ENCODE measurements at places on chromosomes 1 and 21.

GRCh38 chr1:5965586-5966131 is 26.6 kb downstream of the NPHP4 start:
- no peak for DNase-seq

GRCh38 chr1:71916894-71917293 is 365.4 kb downstream of the NEGR1 start:
- DNase-seq, result no peak

DNA sequence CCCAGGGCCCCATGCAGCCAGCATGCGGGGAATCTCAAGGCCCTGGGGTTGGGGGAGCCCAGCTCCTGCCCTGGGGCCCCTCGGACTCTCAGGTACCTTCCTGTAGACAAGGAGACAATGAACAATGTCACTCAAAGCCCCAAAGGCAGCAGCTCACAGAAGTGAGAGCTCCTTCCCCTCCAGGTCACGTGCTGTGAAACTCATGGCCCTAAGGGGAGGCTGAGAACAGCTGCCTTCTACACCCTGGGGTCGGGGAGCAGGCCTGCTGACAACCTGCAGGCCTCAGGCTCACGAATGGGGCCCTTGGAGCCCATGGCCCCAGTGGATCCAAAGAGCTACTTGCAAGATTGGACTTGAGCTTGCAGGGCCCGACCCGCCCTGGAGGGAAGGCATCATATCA is 3.2 kb downstream of the MEGF6 start:
- no peak for DNase-seq

DNA sequence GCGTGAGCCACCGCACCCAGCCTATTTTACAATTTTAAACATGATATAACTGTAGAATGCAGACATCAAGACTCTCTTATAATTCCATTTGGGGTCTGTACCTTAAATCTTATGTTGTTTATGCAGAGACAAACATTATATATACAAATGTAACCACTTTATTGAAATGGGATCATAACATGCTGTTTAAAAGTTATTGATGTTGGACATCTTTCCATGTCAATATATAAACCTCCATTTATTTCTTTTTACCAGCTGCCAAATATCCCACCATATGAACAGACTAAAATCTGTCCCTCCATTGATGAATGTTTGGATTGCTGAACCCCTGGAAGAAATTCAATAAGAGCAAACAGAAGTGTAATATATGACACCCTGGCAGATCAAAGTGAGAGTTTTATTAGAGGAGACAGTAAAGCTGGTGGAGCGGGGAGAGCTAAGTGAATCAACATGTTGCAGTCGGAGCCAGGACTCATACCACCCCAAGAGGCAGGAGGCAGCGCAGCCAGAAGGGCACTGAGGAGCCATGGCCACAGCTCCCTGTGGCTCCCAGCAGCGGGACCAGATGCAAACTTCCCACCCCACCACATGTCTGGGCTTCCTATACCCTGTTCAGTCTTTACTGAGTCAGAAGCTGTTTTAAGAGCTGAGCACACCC is 4.7 kb upstream of the PCSK9 start:
- no peak for DNase-seq

DNA sequence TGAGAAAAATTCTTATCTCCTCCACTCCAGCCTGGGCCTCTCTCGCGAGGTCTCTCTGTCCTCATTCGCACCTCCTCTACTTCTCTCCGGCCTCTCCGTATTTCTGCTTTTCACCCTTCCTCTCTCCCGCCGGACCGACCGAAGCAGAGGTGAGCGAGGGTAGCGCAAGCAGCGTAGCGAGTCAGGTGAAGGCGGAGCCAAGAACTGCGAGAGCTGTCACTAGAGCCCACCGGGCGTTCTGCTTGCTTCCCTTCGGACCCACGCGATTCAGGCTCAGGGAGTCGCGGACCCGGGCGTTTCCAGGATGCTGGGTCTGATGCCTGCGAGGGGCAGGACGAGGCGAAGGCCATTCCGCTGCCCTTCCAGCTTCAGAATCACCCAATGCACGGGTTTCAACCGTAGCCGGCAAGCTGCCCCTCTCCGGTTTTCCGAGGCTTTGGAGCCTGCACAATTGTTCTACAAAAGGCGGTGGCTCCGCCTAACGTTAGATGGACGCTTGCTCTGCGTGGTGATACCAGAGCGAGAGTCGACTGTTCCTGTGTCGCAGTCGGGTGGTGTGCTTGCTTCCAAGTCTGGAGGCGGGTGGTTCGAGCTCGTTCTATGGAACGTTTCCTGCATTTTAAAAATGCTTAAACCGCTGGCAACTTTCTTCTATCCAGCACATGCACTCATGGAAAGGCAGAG is 310.2 kb downstream of the FAM72C start:
- DNase-seq, result no peak

DNA sequence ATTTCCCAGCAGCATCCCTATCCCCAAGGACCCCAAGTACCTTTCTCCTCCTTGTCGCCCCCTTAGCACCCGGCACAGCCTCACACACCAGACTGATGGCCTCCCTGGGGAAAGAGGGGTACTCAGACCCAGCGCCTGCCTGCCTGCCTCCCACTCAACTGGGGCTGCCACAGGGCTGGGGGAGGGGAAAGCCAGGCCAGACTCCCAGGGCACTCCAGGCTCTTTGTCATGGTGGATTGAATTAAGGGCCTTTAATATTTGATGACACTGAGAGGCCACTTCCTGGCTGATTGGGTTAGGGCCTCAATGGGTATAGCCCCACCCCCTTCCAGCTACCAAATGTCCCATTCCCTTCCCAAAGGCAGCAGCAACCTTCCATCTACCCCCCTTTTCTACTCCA is 1.8 kb downstream of the SHC1 start:
- DNase-seq, result no peak

- DNase-seq, result no peak
These were observed 15.3 kb upstream of the NPHP4 start for GRCh38 chr1:6007318-6008083.

DNA sequence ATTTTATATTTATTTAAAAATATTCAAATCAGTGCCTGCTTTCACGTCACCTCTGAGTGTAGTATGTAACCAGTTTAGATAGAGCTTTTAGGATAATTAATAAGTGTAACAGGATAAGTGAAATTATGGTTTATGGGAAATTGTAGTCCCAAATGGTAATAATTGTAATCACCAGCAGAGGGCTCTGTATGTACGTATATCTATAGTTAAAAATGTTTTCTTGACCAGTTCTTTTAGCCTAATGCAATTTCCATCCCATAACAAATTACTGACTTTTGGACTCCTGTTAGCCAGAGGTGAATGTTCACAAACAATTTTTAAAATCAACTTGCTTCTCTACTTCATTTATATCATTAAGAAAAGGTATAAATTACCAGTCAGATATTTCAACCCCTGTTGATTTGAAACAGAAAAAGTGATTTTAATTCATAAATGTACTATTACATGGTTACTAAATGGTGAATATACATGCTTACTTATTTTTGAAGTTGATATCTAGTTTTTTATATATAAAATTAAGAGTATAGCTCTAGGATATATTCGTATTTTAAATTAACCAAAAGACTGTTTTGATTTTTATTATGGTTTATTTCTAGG is 25.3 kb downstream of the SLC30A7 start:
- peak; percentile 75 for DNase-seq

DNA sequence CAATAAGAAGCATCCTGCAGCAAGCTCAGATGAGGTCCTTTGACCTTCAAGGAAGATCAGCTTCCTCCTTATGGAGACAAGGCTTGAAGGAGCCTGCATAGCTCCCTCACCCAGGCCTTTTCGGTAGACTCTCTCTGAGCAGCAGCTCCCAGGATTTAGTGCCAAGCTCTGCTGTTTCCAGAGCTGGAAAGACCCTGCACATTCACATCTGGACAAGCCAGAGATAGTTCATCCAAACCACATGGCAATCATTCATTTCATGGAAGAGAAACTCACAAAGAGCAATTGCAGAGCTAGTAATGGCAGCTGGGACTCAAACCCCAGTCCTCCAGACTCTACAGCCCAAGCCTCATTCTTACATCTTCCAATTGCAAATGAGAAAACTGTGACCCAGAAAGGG is 76.4 kb upstream of the EDN2 start:
- no peak for DNase-seq

- no peak for DNase-seq
These were observed 56.1 kb downstream of the MIER1 start for GRCh38 chr1:66980745-66981367.

Measured in suppressor macrophage treated with lipopolysaccharide for 4 hours (primary cell).